Left renal cortex interstitium (tissue), 4 donors: ENCODE measurements at places on chromosomes 13 and 19. TPM values are rescaled to one million over a fixed set of nuclear protein-coding genes. Genes with fewer than 3 reads are reported as not detected.

Gene CYP4F8
- not detected for polyA plus RNA-seq

GRCh38 chr19:2055931-2056836, 5.1 kb upstream of the MKNK2 start:
- DNase-seq, result no peak

- DNase-seq, result no peak
These were observed 8.9 kb downstream of the CACNG8 start for GRCh38 chr19:53971673-53972072.

Gene RASAL3
- polyA plus RNA-seq, result 1.1 TPM

Gene ZNF99
- polyA plus RNA-seq, result 0.89 TPM
